ENCODE measurements at places on chromosomes 11 and 22. TPM values are rescaled to one million over a fixed set of nuclear protein-coding genes. Genes with fewer than 3 reads are reported as not detected.

Gene ALKBH3
- total RNA-seq, result 33.5 TPM

Gene GP1BB
- total RNA-seq, result 21.8 TPM

GRCh38 chr22:48899523-48900326, 927.9 kb downstream of the BRD1 start:
- no peak for DNase-seq

DNA sequence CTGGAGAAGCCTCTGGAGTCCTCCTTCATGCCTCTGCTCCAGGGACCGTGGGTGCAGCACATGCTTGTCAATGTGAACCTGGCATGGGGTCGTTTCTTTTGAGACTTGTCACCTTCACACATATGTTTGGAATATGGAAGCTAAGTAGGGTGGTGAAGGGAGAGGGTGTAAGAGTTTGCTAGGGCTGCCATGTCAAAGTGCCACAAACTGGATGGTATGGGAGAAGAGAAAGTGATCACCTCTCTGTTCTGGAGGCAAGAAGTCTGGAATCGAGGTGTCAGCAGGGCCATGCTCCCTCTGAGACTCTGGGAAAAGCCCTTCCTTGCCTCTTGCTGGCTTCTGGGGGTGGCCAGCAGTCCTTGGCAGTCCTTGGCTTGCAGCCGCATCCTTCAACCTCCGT, 8.7 kb upstream of the TSPAN18 start:
- DNase-seq, result no peak

DNA sequence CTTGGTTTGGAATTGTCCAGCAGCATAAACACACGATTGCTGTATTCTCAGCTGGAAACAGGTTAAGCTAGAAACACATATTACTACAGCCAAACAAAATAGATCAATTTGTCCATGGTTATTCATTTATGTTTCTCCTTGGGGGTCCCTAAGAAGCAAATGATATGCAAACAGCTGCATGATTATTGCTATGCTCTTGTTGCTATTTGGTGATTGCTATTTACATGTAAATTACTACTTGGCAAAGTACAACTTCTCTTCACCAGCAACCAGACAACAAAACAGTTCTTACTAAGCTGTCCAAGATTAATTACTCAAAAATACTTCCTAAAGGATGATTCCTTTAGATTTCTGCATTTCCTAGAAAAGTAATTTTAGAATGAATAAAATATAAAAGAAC, 567.9 kb upstream of the ARHGAP42 start:
- no peak for DNase-seq

- DNase-seq, result peak; percentile 13
Measured at GRCh38 chr11:11148104-11148509, 204.9 kb downstream of the CSNK2A3 start.

Gene KCNJ11
- 11.4 TPM for total RNA-seq

DNA sequence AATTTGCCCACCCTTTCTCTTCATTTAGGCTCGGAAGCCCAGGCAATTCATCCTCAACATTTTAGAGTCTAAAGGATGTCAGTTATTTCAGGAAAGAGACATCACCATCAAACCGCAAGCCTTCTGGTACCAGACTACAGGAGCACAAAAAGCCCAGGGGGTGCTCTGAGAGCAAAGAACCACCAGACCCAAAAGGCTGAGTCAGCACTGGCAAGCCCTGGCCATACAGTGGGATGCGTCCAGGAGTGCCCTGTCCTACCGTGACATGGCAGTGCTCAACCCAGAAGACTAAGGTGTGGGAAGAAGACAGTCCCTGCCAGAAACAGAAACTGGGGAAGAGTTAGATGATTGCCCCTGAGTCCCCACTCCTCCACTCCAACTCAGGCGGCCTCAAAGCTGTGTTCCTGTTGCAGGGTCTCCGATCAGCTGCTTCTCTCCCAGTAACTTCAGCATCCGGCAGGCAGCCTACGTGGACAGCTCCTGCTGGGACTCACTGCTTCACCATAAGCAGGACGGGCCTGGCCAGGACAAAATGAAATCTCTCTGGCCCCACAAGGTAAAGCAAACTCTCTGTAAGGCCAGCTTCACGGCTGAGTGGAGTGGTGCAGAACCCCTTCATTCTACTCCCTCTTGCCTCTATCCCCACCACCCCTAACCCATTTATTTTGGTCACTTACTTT, 1.5 kb downstream of the PANX3 start:
- no peak for DNase-seq

DNA sequence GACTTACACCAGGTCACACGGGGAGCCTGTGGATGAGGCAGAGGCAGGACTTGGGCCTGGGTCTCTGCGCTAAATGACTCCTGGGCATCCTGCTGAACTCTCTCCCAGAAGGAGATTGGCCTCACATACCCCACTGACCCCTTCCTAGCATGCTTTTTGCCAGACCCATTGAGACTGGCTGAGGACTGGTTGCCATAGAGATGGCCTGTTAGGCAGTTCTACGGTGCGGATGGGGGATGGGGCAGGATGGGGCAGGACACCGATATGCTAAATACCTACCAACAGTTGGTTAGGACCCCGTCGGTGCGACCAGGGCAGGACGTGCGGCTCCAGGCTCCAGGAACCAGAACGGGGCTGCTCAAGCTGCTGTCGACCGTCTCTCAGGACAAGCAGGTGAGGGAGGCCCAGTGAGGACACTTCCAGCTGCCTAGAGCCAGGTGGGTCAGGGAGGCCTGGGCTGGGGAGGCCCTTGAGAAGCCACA, at the start of gene TSGA10IP:
Gene TSGA10IP, plus strand, starts transcription at position 51 of the 482 bp plus-strand sequence. Its CDS starts 196 bp downstream, at position 247.
- DNase-seq, result no peak

DNA sequence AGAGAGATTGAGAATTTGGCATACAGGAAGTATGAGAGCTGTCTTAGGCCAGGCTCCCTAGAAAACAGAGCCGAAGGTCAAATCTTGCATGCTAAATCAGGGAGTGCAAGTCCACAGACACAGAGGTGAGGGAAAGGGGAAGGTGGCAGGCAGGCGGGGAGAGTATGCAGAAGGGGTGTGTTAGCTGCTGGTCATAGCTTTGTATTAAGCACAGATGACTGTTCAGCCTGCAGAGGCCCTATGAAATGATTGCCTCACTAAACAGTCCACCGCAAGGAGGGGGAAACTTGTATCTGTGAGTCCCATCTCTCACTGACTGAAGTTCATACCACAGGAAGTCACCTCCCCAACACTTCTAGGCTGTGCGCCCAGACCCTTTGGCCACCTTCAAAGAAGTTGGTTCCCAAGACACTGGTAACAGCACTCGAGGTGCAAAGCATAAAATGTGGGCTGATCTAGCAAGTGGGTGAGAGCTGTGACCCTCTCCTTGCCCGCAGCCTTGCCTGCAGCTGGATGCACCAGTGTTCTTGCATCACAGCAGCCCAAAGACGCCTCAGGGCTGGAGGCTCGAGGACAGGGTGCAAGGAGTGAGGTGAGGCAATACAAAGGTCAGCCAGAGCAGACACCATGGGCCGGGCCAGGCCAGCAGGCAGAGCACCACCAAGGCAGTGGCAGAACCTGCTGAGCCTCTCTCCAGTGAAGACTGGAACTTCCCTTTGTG, 115.3 kb upstream of the TBCEL start:
- DNase-seq, result no peak

DNA sequence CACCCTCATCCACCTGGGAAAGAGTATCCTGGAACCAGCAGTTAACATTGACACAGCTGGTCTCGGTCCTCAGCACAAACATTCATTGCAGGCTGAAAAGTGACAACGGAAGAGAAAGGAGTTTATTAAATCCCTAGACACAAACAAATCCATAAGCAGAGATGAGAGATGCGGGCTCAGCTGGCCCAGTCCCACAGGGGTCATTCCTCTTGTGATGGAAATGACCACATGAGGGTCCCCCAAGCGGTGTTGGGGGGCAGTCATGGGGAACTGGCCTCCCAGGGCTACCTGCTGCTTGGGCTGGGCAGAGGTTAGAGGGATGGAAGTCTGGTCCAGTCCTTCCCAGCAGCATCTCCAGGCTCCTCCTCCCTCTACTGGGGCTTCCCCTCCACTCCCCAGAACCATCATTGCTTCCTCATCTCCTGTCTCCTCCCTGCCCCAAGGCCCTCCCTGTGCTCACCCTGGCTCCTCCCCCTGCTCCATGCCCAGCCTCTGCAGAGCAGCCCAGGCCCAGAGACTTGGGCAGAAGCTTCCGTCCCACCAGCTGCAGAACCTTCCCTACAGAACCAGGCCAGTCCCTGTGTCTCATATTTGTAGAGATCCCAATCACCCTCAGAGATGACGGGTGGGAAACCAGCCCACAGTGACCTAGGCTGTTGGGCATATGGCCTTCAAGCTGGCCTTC, 5.4 kb upstream of the IGLL5 start:
- no peak for DNase-seq

All from occipital lobe (tissue), 3 donors.